ENCODE measurements at places on chromosomes 2 and 18.

- DNase-seq: no peak
Observed at GRCh38 chr2:30436859-30437435, 10.1 kb upstream of the LCLAT1 start.

DNA sequence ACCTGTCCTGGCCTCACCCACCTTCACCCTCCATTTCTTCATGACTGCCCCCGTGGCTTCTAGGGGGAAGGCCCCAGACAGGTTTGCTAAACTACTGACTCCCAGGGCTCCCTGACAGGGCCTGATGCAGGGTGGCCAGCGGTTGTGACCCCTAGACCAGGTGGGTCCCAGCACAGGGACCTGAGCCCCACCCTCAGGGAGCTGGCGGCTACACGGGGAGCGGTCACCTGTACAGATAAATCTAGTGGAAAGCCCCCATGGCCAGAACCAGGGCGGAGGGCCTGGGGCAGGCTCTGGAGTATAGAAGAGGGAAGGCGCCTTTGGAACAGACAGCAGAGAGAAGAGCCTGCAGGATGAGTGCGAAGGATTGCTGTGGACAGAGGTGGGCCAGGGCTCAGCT is 42.5 kb upstream of the PLB1 start:
- DNase-seq: no peak

- DNase-seq: no peak
Observed at GRCh38 chr2:74481431-74481830, 1.4 kb downstream of the CCDC142 start.

DNA sequence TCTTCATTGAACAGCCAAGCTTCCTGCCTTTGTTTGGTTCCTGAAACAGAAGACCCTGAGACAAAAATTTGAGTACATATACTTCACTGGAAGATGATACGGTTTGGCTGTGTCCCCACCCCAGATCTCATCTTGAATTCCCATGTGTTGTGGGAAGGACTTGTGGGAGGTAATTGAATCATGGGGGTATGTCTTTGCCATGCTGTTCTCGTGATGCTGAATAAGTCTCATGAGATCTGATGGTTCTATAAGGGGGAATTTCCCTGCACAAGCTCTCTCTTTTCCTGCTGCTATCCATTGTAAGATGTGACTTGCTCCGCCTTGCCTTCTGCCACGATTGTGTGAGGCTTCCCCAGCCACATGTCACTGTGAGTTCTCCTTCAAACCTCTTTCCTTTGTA is 76.5 kb downstream of the BABAM2 start:
- no peak for DNase-seq

- DNase-seq: no peak
Observed at GRCh38 chr2:186569897-186570296, 20.0 kb upstream of the ITGAV start.

GRCh38 chr2:39385172-39385571 is 51.9 kb downstream of the MAP4K3 start:
- no peak for DNase-seq

DNA sequence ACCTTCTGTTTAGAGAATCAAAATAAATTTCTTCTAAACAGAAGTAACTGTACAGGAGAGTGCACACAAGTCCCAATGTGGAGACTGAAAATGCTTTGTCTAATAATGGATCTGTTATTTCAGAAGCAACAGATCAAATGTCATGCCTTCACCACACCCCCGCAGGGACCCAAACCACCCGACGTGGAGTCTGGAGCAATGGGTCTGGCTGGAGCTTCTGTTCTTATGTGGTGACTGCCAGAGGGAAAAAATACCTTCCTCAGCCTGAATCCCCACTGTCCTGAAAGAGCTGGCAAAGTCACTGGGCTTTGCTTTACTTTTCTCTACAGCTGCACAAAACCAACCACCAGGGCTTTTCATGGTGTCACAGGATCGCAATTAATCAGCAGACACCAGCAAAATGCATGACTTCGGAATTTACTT is 119.0 kb upstream of the ZFP36L2 start:
- no peak for DNase-seq

- no peak for DNase-seq
Observed at GRCh38 chr18:79511671-79512301, 116.1 kb downstream of the NFATC1 start.

GRCh38 chr2:162646794-162647193 is 191.8 kb downstream of the KCNH7 start:
- DNase-seq: no peak

DNA sequence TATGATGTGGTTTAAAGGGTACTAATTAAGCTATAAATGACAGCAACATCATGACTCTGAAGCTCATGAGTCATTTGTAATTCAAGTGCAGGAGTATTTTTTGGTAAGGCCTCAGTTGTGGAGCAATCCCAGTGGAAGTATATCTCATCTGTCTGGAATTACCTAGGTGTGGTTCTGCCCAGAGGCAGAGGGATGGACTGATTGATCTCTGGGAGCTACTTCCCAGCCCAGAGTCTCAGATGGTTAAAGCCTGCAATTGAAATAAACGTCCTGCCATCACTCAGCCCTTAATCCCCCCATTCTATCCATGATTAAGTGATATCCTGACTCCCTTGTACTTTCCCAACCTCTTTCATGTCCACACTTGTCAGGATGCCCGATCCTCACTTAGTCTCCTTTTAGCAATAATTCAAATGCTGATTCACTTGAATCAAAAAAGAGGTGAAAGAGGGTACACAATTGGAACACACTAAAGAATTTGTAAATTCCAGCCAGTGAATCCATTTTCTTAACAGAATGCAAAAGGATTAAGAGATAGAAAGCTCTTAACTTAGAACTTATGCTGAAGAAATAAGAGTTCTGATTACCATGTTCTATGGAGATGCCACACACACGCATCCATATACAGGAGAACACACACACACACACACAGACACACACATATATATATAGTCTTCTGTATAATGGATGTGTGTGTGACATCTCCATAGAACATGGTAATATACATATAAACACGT is 664.4 kb downstream of the NYAP2 start:
- no peak for DNase-seq

DNA sequence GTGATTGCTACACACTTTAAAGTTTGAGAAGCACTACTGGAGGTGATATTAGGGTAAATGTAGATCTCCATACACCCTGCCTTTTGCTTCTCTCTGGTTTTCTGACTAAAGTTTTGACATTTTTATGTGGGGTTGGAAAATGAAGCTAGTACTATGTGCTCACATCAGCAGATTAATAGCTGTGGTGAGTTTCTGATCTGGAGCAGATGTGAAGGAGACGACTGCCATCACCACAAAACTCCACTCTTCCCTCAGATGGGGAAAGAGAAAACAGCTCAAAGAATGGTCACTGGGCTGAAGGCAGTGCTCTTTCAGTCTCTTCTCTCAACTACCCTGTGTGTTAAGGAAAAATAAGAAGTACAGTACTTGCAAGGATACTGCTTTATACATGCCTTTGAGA is 37.2 kb downstream of the PLEKHA3 start:
- DNase-seq: no peak

GRCh38 chr18:13889671-13890070 is 25.7 kb downstream of the MC2R start:
- DNase-seq: no peak

DNA sequence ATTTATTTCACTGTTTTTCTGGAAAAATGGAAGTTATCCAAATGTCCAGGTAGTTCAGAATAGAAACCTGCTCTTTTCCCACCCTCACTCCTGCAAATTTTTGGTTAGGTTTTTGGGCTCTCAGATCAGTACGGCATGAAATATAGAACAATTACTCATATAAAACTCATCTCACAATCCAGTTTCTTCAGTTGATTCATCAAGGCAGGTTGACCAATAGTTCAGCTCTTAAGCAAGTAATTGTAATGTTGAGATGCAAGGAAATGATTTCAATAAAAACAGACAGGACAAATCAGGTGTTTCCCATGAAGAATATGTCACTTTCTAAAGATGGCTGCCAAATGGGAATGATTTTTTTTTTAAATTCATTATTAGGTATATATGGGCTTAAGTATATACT is 2.0 kb downstream of the RAB27B start:
- DNase-seq: no peak

- no peak for DNase-seq
Observed at GRCh38 chr2:171319164-171319810, 114.5 kb downstream of the METTL8 start.

DNA sequence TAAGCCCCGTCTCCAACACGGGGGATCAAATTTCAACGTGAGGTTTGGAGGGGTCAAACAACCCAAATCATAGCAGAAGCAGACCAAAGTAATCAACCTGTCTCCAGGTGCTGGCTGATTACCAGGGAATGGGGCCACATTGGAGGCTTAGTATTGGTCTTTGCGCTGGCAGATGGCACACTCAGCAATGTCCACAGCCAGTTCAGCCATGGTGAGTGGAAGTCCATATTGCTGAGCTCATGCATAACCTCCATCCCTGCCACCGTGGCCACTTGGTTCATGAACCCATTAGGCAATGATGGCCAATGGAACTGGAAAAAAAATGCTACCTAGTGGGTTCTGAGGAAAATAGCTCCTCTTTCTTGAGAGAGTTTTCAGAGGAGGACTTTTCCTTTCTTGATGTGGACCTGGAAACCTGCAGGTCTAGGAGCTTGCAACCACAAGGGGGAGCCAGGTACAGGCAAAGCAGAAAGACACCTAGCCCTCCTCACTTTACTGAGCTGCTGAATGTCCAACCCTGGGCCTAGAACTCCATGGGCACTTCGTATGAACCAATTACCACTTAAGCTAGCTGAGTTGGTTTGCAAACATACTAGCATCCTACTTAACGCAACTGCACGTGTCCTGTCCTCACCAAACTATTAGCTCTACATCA is 128.0 kb upstream of the GYPC start:
- no peak for DNase-seq

DNA sequence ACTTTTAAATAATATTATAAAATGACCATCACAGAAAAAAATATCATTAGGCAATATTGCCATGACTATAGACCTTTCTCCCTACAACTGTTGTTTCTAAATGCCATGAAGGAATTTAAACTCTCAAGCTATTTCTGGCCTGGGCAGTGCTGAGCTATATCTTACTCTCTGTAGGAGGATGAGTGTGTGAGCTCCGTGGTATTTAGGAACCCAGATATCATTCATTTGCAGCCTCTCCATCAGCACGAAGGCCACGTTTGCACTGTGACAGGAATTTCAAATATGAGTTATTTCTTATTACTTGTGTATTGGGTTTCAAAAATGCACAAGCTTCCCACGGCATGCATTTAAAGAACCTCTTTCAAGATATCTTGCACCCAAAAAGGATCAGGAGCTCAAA is 35.0 kb upstream of the SOX11 start:
- no peak for DNase-seq

GRCh38 chr2:189524746-189525145 is 55.8 kb downstream of the SLC40A1 start:
- DNase-seq: no peak

- DNase-seq: no peak
Observed at GRCh38 chr2:29902356-29902755, 19.0 kb downstream of the ALK start.

GRCh38 chr2:195563857-195564512 is 93.0 kb upstream of the SLC39A10 start:
- no peak for DNase-seq

GRCh38 chr18:1968801-1969498 is 602.4 kb downstream of the METTL4 start:
- DNase-seq: no peak

DNA sequence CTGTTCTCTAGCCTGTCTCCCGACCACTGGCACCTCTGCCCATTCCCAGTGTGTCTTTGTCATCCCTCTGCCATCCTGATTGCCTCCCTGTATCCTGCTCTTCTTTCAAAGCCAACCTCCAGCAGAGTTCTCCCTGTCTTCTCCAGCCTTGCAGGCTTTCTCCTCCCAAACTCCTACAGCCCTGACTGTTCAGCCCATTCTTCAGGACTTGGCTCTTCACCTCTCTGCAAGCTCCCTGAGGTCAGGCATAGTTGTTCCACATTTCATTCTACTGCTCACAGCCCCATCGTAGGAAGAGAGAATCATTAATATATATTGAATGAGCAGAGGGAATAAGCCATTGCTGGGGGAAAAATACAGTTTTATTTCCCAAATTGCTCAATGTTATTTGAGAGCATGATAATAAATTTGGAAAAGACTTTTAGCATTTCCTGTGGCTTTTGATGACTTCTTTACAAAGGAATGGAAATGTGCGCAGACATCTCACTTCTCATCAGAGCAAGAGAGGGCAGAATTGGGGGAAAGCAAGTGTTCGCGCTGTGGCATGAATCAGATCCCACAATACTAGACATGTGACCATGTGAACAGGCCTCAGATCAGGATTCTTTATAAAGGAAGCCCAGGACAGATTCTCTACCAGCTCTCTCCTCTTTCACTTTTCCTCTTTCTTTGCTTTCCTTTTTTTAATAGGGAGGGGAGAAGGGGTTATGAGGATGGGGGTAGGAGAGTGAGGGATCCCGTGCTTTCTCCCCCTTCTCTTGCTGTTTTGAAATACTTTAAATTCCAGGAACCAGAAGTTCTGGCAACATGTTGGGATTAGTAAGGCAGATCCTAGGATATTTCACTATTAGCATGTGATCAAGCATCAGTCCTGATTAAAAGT is 37.4 kb downstream of the EPAS1 start:
- no peak for DNase-seq

DNA sequence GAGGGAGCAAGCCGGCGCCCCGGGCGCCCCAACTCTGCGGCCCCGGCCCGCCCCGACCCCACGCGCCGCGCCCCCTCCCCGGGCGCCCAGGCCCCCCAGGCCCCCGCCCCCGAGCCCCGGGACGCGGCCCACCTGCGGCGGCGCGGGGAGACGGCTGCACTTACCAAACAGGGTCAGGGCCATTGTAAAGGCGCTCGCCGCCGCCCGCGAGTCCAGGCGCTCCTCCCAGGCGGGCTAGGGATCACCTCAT is 526 bp downstream of the CHN1 start:
- no peak for DNase-seq

GRCh38 chr18:31183302-31183701 is 20.6 kb upstream of the DSC1 start:
- no peak for DNase-seq

DNA sequence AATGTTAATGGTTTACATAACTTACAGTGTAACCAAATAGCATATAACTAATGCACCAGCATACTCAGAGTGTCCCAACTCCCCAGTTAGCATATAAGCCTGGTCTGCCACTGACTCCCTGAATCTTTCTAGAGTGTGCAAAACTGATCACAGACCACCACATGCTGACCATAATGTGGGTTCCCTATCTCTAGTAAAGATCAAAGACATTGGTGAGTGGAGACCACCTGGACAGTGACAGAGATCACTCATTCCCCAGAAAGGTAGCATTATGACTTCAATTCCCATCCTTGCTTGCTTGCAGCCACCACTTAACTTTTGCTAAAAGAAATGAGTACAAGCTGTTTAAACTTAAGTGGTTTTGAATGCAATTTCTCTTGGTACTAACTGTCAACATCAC is 39.0 kb downstream of the KANSL1L start:
- no peak for DNase-seq

Data from NCI-H2107 (cell line).